Astrocyte (in vitro differentiated cells and primary cell): ENCODE measurements at places on chromosomes 11 and 22.

DNA sequence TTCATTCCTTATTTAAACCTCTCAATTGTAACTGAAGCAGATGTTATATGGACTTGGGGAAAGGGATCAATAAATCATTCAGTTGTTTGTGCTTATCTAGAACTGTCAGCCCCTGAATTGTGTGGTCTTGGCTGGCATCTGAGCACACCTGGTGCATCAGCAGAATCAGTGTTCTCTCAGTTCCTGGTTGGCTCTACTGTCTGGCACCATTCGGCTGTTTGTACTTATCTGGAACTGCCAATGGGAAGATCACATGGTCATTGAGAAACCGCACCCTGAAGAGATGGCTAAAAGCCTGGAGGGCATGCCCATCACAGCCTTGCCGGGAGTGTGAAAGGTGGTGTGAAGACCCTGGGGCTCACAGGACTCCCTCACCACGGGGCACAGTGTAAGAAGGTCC is 37.1 kb upstream of the EHF start:
- no peak for DNase-seq

GRCh38 chr11:134558916-134559601 is 147.0 kb upstream of the B3GAT1 start:
- DNase-seq = no peak

DNA sequence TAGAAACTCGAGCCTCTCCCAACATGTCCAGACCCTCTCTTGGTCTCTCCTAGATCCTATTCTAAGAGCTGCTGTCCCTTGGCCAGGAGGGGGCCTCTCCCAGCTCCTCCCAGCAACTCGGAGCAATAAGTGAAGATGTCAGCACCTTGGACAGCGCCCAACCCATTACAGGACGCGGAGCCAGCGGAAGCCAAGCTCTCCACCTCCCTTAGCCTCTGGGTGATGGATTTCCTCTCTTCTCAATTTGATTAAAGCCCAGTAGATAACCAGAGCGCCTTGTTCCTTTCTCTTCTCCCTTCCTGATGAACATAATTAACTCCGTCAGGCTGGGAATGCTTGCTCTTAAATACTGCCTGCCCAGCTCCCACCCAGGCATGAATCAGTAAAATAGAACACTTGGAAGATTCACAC is 26.2 kb upstream of the TPBGL start:
- DNase-seq = peak; percentile 52

GRCh38 chr11:102478673-102479299 is 26.2 kb upstream of the TMEM123 start:
- no peak for DNase-seq

DNA sequence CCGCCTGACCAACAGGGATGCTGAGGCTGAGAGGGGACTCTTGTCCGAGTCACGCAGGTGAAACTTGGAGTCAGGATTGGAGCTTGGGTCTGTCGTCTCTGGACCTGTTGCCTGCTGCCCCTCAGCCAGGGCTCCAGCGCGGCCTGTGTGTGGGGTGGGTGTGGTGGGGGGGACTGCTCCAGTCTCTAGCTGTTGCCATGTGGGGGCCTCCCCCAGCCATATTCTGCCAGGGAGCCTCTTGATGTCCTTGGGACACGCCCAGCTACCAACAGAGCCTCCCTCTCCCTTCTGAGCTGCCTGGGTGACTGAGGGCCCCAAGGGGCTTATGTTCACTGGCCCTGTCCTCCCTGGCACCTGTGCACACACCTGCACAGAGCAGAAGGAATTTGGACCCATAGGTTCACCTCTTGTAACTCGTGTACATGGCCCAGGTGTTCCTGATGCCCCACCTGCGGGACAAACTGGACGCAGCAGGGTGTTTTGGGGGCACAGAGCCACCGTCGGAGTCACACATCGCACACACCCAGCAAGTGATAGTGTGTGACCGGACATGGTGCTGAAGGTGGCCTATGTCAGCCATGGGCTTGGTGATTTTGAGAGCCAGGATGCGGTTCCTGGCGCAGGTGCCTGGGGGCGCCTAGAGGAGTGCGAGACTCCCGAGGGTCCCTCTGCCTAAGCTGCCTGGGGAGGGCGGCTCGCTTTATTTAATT is 252.3 kb downstream of the TBC1D22A start:
- no peak for DNase-seq

DNA sequence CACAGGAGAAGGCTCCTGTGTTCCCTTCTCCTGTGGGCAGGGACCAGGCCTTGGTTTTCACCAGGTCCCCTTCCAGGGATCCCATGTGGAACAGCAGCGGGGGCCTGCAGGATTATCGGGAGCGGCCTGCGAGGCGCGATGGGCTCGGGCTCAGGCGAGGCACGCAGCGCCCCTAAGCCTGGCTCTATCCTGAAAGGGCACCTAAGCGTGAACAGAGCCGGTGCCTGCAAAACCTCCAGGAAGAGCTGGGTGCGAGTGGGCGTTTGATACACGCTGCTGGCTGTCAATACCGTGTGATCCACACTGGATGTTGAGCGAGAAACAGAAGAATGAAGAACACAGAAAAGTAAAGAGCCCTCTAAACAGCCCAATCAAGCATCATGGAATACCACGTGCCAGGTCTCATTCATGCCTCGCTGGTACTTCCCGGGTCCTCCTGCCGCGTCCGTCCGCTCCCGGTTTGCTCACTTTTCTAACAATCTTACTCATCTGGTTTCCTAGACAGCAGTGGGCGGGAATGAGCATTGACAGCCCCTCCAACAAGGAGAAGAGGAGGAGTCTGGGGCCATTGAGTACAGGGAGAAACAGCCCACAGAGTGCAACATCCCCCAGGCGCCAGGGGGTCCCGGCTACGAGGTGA is 12.5 kb downstream of the OSBPL5 start:
- peak; percentile 73 for DNase-seq

GRCh38 chr11:97079244-97079643 is 689.4 kb downstream of the JRKL start:
- no peak for DNase-seq
